Lower lobe of right lung (tissue), 2 donors: ENCODE measurements at places on chromosomes 6 and 20.
A peak's percentile ranks its signal among the peaks of the same experiment; 100 is the strongest.

- no peak for DNase-seq
These were observed 12.7 kb upstream of the PRELID3B start for GRCh38 chr20:59055302-59055701.

GRCh38 chr20:33837096-33837830 lies 26.1 kb downstream of the CHMP4B start:
- DNase-seq: no peak

- DNase-seq: no peak
These were observed 7.6 kb downstream of the NKAIN4 start for GRCh38 chr20:63246490-63247288.

- peak; percentile 51 for DNase-seq
These were observed 68.5 kb downstream of the MAP3K5 start for GRCh38 chr6:136723780-136724179.

DNA sequence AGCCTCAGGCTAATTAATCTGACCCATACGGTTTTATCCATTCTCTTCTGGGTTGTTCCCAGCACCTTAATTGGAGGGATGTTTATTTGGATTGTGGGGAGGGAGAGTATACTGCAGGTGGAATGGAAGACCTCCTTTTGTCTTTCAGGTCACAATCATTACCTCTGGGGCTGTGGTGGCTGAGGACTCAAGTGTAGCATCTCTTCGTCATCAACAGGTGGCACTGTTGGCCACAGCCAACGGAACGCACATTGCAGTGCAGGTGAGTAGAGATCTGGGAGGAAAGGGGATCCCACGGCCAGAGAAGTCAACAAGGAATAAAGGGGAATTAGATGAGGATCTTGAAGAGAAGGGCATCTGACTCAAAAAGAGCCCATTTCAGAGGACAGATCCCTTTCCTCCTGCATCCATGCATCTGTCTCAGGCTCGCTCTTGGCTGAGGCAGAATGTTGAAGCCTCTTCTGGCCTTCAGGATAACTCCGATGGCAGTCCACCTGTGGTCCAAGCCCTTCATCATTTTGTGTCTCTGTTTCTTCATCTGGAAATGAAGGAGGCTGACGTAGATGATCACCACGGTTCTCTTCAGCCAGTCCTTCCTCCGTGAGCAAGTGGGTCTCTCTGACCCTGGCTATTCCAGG lies 3.2 kb upstream of the DEF6 start:
- DNase-seq: no peak

DNA sequence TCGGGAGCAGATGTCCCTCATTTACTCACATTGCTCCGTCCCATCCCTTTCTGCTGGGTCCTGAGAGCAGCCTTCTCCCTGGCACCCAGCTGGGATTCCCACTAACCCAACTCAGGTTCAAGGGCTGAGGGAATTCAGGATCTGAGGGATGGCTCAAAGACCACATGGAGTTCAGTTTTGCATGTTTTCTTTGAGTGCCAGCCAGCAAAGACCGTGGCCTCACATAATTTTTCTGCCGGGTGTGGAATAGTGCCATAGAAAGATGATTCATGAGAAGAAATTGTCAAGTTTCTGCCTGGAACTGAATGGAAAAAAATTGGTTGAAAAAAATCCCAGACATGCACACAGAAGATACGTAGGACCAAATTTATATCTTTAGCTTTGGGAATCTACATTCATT lies 168.6 kb downstream of the CD83 start:
- no peak for DNase-seq

DNA sequence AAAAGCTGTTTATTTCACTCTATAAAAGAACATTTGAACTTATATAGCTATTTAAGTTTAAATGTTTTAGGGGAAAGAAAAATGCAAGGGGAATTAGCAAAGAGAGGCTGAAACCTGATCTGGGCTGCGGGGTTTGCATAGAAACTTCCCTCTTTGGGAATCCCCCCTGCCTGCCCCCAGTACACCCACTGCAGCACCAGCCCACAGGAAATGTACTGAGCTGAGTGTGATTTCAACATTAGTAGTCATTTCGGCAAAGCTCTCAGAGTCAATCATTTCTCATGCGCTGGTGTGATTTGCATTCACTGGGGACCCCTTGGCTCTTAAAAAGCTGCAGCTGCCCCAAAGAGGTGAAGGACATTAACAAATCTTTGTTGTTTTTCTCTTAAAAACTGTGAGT lies 859.4 kb downstream of the MAFB start:
- no peak for DNase-seq

- no peak for DNase-seq
These were observed 11.2 kb upstream of the IP6K3 start for GRCh38 chr6:33757906-33758305.

- DNase-seq: no peak
These were observed 172.8 kb upstream of the MAP3K7 start for GRCh38 chr6:90759664-90760063.

GRCh38 chr6:75631859-75632635 lies 30.4 kb downstream of the SENP6 start:
- DNase-seq: no peak

DNA sequence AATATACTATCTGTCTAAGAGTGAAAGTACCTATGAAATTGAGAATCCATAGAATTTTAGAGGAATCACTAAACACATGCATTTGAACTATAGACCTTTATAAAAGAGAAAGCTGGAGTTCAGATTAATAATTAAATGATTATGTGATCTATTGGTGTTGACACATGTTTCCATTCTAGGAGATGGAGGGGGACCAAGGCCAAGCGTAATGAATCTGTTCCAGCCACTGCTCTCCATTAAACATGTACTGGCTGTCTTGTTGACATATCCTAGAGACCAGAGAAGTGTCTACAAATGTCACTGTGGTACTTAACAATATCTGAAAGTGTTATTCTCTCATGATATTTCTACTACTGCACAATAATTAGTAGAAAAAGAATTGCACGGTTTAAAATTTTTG lies 432.4 kb downstream of the BMP2 start:
- DNase-seq: no peak

DNA sequence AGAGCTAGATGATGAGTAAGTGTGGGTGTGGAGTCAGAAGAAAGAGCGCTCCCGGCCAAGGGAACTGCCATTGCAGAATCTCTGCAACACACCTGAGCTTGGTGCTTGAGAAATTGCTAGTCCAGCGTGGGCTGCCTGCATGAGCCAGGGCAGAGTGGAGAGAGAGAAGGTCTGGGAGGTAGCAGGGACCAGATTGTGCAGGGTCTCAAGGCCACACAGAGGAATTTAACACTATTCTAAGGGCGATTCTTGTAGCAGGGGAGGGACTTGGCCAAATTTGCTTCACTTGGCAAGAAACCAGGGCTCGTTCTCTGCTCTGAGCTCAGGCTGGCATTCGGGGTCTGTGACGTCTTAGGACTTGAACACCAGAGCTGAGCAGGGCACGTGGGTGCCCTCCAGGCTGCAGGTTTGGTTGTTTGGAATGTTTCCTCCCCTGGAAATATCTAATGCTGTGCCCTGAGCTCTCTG lies 53.5 kb downstream of the BCAS4 start:
- DNase-seq: no peak

DNA sequence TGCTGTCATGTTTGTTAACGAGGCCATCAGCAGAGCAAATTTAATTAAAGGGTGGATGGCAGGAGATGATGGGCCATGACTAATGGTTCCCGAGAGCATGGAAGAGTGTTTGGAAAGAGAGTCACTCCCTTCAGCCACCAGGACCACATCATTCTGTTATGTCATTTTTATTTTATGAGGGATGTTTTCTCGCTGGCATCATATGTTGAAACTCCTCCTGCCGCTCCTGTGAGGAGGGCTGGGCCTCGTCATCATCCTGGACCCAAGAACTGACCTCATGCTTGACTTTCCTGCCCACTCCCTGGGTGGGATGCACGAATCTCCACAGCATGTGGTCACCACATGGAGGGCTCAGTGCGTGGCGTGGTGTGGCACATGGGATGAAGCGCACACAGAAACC lies 86.4 kb upstream of the FRMD1 start:
- no peak for DNase-seq

DNA sequence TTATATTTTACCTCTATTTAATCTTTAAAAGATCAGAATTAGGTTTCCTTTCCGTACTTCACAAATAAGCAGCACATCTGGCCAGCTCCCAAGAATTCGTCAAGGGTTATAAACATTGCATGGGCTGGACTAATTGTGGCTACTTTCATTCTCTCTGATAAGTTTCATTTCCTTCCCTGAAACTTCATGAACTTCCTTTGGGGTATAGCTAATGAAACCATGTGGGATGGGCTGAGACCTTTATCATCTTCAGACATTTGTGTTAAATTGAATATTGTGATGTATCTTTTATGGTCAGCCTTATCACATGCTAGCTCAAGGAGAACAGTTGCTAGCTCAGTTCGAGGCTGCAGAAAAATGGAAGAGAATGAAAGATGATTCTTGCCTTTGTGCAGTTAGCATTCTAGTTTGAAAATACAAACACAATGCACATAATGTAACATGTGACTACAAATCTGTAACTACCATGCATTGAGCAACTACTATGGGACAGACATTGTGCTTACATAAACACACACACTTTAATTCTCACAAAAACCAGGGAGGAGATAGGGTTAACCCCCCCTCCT lies 1.7 kb upstream of the GMPR start:
- no peak for DNase-seq

GRCh38 chr6:148831531-148831930 lies 84.7 kb downstream of the UST start:
- no peak for DNase-seq

DNA sequence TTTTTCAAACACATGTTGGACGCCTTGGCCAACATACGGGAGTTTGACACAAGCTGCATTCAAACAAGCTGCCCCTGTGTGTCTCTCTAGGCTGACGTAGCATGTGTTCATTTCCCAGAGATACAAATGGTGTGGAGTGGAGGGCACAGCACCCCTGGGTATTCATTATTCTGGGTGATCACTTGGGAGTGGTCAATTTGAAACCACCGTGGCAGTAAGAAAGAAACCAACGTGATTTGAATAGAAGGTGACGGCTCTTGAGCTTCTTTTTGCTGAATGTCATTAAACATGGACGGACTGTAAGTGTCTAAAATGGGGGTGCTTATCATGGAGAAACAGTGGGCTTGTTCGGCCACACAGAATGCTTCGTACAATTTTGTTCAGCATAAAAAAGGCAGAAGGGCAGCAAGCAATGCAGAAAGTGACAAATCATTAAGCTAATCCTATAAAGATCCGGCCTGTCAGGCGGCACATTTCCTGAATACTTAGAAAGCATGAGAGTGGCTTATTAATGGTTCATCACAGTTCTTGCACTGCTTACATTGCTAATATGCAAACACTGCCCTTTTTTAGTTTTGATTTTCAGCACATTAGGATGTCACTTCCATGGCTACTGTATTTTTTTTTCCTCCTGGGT lies 1261.9 kb upstream of the CITED2 start:
- no peak for DNase-seq

DNA sequence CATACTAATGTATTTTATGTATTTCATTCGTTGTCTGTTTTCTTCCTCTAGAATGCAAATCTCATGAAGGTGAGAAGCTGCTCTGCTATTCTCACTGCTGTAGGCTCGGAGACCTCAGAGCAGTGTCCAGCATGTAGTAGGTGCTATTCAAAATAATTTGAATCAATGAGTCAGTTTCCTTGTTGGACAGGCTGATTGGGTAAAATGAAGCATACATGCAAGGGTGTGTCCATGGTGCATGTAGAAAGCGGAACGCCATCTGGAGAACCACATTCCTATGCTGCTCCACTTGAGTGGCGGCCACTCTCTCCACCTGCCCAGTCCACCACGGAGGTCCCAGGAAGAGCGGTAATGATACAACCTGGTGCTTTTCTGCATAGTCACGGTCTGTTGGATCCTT lies 412.1 kb downstream of the QKI start:
- no peak for DNase-seq

GRCh38 chr6:125853168-125853567 lies 62.4 kb downstream of the NCOA7 start:
- DNase-seq: no peak

GRCh38 chr6:29925321-29925720 lies 17.0 kb upstream of the HLA-A start:
- no peak for DNase-seq

- DNase-seq: no peak
These were observed 21.6 kb downstream of the CALHM6 start for GRCh38 chr6:116482780-116483179.

DNA sequence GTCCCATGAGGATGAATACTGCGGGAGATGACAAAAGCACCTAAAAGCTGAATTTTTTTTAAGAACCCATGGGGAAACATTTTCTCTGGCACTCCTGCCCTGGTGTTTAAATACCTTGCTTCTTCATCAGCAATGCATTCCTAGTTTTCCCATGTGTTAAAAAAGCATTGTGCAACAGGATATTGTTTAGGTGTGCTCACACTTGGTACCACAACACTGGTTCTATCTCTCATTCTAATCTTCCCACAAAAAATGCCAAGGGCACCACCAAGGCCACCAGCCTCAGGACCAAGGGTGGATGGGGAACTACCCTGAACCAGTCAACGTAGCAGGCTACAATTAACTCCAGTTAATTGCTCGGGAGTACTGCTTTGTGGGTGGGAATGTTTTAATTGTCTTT lies 50.9 kb downstream of the ALDH5A1 start:
- no peak for DNase-seq

DNA sequence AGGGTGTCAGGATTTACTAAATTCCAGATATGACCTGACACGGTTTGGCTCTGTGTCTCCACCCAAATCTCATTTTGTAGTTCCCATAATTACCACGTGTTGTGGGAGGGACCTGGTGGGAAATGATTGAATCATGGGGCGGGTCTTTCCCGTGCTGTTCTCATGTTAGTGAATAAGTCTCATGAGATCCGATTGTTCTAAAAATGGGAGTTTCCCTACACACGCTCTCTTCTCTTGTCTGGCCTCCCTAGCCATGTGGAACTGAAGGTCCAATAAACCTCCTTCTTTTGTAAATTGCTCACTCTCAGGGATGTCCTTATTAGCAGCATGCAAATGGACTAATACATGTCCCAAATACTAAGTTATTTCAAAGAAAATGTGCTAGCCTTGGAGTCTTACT lies 121.1 kb downstream of the CENPW start:
- no peak for DNase-seq

DNA sequence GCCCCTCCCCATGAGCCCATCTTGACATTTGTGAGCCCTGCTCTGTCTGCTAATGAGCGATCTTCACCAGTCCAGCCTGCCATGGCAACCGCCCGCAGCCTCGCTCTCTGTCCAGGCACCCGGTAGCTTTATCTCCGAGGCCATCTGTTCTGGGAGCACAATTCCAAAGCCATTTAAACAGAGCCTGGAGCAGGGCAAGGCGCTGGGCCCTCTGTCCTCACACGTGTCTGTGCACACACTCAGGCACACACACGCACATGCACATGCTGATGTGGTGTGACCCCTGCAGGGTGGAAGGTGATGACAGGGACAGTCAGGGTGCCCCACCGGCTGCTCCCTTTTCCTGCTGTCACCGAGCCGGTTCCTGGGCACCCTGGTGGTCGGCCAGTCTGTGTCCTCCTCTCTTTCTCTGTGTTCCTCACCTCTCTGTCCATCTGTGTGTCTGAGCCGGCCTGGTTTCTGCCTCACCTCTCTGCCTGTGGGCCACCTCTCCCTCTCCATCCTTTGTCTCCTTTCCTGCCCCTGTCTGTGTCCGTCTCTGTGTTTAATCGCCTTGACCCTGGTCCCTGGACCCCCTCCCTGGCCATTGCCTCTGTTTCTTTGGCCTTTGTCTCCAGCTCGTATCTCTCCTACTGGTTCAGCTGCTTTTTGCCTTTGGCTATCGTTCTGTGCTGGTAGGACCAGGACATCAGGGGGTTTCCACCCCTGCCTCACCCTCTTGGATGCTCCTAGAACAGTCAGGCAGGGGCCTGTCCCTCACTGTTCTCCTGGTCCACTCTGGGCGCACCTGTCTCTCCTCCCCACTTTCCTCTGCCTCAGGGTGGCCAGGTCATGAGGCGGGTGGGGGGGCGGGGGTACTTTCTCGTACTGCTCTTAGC lies 8.8 kb upstream of the MYT1 start:
- DNase-seq: peak; percentile 31

- DNase-seq: no peak
These were observed 137.4 kb upstream of the SGK1 start for GRCh38 chr6:134455319-134455718.
